ENCODE measurements at places on chromosomes 11 and 22.

DNA sequence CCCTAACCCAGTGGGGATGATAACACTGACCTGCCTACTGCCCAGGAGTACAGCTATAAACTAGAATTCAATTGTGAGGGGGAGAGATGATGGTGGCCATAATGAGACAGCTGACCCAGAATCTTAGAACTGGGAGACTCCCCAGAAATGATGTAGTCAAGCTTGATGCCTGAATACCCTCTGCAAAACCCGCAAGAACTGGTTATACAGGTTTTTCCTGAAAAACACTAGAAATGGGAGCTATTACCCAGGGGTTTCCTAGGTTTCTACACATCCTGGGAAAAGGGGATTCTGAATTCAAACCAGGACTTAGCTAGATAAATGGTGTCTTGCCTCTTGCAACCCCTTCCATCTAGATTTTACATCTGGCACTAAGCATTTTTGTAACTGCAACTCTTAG lies 113.8 kb upstream of the NARS2 start:
- DNase-seq: no peak

- no peak for DNase-seq
These were observed 54.2 kb downstream of the EXT2 start for GRCh38 chr11:44149651-44150050.

- no peak for DNase-seq
These were observed 47.8 kb downstream of the TEAD1 start for GRCh38 chr11:12721816-12722604.

GRCh38 chr22:38649841-38650522 lies 6.2 kb downstream of the FAM227A start:
- no peak for DNase-seq

DNA sequence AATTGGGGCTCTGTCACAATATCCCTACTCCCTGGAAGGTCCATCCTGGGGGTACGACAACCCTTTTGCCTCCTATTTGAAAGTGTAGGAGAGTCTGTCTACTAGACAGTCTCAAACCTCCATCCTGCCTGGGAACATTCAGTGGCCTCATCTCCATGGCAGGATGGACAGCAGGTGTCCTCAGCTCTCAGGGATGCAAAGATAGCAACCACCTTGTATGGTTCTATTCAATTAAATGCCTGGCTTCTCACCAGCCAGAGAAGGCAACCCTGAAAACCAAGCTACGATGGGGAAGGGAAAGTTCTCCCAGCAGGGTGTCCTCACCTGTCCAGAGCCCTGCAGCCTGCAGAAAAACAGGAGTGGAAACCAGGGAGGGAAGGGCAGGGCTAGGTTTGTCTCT lies 164.9 kb downstream of the MIAT start:
- no peak for DNase-seq

GRCh38 chr22:38815842-38816241 lies 21.9 kb upstream of the DNAL4 start:
- DNase-seq: no peak

DNA sequence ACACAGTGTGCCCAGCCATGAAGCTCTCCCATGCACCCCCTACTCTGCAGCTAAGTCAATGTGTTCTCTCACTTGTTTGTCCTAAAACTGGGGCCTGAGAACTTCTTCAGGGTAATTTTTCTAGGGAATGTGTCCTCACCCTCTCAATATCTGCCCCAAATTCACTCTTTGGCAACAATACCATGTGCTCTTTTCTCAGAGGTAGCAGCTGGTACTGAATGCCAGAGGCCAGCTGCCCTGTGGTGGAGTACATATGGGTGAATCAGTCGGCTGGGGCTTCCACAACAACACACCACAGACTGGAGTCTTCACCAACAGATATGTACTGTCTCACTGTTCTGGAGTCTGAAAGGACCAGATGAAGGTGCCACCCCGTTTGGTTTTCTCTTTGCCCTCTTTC lies 97.7 kb upstream of the TOP3B start:
- DNase-seq: no peak

DNA sequence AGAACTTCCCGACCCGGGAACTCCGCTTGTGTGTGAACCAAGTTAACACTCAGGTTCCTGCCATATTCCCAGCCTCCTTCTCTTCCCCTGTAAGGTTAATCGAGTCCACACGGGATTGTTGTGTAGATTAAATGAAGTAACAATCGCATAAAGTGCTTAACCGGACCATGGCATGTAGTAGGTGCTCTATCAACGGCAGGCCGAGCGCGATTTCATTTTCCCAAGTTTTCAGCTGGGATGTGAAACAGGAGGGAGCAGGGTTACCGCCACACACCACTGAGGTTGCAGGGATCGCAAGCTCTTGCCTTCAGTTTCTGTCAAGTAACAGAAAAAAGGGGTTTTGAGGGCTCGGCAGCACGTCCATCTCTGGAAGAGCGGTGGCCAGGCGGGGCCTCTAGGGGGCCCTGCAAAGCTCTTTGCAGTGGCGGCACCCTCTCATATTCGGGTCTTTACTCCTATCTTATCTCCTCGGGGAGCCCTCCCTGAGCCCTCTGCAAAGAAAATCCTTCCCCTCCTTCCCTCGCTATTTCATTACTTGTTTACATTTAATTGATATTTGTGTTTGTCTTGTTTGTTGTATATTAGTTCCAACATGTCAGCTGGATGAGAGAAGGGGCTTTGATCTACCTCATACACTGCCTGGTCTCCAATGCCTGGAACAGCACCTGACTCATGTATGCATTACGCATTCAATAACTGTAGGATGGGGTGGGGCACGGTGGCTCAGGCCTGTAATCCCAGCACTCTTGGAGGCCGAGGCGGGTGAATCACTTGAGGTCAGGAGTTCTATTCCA lies 816 bp upstream of the PLEKHA7 start:
- DNase-seq: peak; percentile 18

- DNase-seq: no peak
These were observed 2222.5 kb downstream of the LRRC4C start for GRCh38 chr11:39236916-39237315.

DNA sequence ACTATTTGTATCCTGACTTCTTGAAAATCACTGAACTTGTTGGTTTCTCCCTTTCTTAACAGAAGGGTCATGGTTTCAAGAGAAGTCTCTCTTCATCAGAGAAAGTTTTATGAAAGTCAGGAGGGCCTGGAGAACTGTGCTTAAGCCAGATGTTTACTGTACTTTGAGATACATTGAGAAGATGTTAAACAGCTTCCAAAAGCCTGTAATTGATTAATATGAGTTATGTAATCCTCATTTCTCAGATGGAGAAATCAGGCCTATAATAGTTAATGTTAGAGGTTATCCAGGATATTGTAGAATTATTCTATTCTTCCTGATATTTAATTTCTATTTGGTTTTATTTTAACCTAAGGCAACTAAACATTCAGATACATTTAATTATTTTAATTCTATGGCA lies 97.1 kb upstream of the RAG2 start:
- no peak for DNase-seq

DNA sequence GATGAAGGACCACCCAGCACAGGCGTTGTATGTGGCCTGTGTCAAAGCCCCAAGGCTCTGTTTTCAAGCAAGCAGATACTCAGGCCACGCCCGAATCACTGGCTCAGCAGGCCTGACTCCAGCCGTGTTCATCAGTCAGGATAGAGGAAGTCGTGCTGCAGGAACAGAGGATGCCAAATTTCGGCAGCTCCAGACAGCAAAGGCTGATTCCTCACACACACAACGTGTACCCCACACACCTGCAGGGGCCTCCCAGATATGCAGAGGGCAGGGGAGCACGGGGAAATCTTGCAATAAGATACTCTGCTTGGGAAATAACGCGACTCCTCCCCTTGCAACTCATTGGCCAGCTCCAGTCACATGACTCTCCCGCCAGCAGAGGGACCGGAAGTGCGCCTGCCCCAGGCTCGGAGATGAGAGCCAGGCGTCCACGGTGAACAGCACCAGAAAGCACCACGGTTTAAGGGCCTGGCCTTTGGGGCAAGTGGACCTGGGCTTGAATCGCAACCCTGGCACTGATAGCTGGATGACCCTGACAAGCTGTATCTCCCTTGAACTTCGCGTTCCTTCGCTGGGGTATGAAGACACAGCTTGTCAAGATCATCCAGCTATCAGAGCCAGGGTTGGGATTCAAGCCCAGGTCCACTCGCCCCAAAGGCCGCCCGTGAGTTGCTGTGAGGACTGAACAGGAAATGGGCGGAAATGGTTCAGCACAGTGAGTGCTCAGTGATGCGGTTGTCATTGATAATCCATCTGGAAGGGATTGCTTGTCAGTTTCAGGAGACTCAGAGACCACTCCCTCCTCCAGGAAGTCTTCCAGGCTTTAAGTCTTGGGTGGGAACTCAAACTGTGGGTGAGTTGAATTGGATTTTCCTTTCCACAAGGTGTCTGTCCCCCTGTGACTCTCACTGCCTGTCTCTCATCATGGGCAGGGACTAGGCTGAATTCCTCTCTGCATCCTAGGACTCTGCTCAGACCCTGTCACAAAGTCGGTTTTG lies 88.5 kb downstream of the MYEOV start:
- DNase-seq: no peak

- DNase-seq: no peak
These were observed 30.4 kb downstream of the TBC1D22A start for GRCh38 chr22:46792841-46793261.

DNA sequence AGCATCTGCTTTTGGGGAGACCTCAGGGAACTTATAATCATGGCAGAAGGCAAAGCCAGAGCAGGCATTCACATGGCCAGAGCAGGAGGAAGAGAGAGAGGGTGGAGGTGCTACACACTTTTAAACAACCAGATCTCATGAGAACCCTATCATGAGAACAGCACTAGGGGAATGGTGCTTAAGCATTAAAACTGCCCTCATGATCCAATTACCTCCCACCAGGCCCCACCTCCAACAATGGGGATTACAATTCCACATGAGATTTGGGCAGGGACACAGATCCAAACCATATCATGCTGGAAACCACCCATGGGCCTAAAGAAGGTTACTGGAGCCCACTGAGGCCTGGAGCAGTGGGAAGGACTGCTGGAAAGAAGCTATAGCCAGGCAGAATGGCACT lies 66.9 kb upstream of the CHST1 start:
- DNase-seq: no peak

DNA sequence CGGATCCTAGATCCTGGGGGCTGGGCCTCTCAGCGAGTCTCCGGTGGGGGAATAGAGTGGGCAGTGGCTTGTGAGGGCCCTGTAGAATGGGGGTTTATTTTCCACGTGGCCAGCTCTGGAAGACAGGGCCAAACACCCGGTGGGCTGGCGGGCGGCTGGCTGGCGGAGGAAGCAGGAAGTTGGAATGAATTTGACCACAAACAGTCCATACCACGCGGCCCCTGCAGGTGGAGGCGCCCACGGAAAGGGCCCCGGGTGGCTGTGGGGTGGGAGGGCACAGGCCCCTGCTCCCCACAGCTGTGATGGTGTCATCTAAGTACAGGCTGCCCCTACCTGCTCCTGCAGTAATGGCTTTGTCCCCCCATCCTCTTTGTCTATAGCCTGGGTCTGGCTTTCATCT lies 15.1 kb downstream of the MCAT start:
- DNase-seq: no peak

DNA sequence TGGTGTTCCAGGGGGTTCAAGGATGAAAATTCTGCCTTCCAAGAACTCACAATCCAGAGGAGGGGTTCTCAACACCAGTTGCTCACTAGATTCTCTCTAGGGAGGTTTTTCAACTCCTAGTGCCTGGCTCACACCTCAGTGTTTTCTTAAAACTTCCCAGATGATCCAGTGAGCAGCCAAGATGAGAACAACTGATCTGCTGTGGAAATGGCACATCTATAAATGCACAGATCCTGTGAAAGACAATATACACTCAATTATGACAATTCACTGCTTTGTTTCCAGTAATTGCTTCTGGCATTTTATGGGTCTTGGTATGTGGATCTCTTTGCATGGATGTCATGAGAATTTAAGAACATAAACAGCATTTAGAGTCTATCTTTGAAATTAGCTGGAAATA lies 45.2 kb upstream of the PRSS23 start:
- DNase-seq: no peak

DNA sequence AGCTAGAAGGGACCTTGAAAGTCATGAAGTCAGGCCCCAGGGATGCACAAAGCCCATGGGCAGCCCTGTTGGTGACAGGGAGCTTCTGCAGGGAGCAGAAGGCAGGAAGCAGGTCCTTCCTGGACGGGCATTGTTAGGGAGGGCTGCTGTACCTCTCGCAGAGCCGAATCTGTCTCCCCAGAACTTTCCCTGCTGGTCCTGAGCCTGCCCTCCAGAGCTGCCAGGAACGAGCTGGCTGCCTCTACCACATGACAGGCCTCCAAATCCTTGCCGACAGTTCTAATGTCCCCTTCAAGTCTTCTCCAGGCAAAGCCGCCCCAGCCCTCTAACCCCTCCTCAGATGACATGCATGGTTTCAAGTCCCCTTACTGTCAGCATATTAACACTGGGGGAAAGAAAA lies 20.1 kb downstream of the SYT7 start:
- no peak for DNase-seq

- peak; percentile 33 for DNase-seq
These were observed 628 bp downstream of the CHKB start for GRCh38 chr22:50581950-50582492.

DNA sequence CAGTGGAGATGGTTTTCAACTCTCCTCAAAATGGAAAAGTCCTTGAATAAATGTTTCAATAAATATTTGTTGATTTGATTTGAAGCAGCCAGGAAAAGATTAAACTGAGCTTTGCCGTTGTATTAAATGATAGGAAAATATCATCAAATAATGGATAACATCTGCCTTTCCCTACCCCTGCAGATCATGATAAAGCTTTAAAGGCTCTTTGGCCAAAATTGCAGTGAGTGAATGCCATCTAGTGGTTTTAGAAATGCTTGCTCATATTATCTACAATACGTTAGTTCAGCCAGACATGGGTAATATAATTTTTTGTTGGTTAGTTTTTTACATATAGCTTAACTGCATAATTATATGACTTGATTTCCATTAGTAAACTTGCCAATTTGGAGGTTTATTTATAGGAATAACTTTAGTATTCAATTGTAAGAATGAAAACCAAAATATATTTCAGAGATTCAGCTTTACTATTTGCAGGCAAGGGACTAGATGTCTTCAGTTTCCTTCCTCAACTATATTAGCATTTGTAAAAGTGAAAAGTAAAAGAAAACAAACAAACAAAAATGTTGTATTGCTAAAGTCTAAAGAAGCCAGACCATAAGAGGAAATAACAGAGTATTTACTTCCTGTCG lies 159.2 kb downstream of the MSANTD4 start:
- DNase-seq: no peak

DNA sequence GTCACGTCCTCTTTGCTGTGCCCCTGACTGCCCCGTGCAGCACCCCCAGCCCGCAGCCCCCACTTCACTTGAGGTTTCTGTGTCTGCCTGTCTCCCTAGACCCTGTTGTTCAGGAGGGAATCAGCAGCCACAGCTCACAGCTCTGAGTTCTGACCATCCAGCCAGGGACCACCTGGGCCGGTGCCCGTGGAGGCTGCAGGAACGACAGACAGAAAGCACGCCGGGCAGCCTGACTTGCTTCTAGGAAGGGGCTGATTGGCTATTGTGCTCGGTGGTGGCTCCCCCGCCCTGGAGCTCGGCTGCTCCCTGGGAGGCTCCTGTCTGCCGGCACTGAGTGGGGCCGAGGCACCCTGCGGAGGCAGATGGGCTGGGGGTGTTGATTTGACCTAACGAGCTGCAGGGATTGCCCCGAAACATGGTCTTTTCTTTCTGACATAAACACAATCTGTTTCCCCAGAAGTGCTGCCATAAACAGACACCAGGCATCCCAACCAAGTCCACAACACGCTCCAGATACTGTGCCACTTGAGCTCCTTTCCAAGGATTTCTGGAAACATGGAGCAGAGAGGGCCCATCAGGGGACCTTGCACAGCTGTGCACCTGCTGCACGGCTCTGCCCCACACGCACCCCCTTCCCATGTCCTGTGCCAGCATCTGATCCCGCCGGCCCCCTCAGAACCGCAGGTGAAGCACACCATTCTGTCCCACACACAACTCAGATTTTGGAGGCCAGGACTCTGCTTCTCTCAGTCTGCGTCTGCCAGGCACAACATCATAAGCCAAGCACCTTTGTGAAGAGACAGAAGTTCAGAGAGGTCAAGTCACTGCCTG lies 855.9 kb downstream of the TBC1D22A start:
- no peak for DNase-seq

Measured in activated naive CD4-positive, alpha-beta T cell treated with anti-CD3 and anti-CD28 coated beads, Interleukin-2, amount 50 U/mL, for 16 hours (primary cell).